T-helper 17 cell (primary cell): ENCODE measurements at places on chromosomes 11 and 22.

DNA sequence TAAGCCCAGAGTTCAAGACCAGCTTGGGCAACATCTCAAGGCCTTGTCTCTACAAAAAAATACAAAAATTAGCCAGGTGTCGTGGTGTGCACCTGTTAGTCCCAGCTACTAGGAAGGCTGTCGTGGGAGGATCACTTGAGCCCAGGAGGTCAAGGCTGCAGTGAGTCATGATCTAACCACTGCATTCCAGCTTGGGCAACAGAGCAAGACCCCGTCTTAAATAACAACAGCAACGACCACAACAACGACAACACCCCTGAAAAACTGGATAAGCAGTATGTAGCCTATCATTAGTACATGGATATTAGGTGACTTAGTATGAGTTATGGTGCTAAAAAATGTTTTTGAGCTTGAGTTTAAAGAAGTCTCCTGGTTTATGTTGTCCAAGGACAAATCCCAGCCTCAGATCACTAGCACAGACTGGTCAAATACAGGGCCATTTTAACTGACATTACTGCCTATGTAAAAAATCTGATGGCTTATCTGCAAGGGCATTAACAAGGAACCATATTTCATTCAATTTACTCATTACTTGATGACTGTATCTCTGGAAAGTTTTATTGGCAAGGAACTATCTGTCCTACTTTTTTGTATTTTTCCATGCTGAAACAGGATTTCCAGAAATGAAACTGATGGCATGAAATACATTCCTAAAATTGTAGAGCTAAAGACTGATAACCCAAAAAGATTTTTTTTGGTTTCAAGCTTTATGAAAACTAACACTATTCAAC lies 23.4 kb downstream of the C2CD3 start:
- no peak for DNase-seq

GRCh38 chr22:41913842-41914534 lies 886 bp downstream of the SHISA8 start:
- DNase-seq, result no peak

DNA sequence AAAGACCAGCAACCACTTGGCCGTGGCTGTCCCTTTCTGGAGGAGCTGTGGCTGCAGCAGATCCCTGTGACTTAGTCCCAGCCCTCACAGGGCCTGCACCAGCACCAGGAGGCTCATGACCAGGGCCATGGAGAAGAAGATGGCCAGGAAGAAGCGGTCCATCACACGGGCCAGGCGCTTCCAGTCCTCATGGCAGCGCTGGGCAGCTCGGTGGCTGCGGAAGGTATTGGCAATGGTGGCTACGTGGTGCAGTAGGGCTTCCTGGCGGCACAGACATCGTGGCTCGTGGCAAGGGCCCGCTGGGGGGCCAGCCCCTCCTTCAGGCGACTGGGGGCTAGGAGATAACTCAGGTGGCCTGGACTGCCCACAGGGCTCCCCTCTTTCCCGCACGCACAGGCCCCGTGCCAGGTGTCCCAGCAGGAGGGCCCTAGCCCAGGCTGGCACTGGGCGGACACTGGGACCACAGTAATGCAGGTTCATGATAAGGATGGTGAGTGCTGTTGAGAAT lies 5.1 kb downstream of the CHRNA10 start:
- no peak for DNase-seq

DNA sequence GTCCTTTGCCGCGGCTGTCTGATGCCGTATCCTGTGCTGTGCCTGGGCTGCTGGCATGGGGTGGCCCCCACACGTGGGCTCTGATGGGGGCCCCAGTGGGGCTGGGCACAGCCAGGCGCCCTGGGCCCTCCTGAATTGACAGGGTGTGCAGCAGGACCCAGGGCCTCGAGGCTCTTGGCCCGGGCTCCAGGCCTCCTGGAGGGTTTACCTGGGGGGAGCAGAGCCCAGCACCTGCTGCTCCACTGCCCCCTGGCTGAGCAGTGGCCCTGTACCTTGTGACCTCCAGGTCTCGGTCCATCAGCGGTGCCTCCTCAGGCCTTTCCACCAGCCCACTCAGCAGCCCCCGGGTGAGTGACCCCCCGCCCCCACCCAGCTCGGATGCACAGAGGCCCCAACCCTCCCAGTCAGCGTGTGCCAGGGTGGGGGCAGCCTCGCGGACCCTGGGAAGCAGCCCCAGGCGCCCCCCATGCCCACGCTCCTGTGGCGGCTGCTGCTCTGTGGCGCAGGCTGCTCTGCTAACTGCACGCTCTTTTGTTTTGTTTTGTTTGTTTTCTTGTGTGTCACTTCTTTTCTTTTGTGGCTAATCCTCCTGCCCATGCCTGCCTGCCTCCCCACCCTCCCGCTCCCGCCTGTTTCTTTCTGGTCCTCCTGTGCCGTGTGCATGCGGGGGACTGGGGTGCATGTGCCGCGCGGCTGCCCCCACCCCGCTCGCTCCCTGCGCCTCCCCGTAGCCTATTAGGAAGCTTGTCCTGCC lies 36.9 kb downstream of the MOB2 start:
- DNase-seq, result no peak

DNA sequence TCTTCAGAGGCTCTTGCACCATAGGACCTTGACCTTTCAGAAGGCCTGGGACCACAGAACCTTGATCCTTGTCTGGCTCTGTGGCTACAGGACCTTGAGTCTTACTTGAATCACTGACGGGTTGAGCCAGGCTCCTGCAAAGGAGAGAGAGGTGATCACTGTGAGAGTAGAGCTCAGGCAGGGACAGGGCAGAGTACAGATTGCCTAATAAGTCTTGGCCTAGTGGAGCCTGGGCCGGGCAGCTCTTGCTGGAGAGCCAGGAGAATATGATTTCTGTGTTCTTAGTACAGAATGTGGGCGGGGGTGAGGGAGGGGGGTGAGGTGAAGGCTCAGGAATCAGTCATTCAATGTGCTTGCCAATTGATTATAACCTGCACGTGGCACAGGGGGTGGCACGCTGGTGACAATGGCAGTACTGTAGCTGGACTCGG lies 26.0 kb downstream of the SERPINH1 start:
- DNase-seq, result no peak
